ENCODE measurements at places on chromosomes 3 and 15.

- no peak for DNase-seq
These were observed 731.4 kb downstream of the PLOD2 start for GRCh38 chr3:145429546-145429945.

DNA sequence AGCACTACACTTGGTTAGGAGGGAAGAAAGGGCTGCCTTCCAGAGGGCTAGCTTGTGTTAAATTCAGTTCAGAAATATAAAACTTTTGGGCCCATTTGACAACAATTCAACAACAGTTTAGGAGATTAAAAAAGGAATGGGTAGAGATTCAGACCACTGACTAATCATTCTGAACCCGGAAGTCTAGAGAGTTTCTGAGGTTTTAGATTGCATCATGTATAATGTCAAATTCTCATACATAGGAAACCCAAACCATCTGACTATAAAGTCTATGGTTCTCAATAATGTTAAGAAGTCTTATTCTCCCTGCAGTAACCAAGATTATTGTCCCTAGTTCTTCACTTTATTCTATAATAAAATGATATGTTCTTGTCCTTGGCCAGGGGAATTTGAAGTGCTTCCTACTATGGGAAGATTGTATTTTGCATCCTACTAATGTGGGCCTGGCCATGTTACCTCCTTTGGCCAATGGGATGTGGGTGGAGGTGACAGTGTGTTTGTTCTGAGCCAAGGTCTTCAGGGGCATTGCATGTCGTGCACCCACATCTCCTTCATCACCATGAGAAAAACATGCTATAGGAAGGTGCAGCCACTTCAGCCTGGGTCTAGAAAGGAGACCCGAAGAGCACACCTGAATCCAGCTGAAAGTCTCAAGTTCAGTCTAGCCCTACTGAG lies 66.4 kb upstream of the CCNL1 start:
- DNase-seq = no peak

GRCh38 chr15:40915116-40915661 lies 14.0 kb upstream of the DLL4 start:
- DNase-seq = no peak

DNA sequence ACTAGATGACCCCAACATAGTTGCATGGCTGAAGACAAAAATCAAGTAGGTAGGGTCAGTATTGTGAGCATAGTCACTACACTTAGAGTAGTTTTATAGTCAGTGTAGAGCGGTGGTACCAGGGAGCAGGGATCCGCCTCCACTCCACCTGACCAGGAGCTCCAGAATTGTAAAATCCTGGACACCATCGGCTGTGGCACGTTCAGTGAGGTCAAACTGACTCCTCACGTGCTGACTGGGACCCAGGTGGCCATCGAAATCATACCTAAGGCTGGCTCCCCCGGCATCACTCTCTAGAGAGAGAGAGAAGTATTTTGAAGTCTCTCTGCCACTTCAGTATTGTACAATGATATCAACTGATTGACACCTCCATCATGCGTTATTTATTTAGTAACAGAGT lies 59.7 kb upstream of the TAMM41 start:
- DNase-seq = no peak

DNA sequence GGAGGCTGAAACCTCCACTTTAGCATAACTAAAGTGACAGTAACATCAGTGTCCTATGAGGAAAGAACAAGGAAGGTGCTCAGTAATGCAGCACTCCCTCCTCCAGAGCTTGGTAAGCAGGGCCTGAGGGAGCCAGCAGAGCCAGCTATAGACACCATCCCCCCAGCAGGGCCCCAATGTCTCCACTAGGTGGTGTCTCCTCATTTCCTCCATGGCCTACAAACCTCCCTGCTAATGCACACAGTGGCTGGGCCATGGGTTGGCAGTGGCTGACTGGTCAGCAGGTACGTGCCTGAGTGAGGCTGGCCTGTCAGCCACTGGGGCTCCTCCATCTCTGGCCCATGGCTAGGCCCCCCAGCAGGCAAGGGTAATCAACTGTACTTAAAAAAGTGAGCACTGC lies 13.6 kb downstream of the MRPS25 start:
- DNase-seq = peak; percentile 70

- DNase-seq = no peak
These were observed 5.5 kb downstream of the TMEM266 start for GRCh38 chr15:76065245-76065644.
